Astrocyte (in vitro differentiated cells and primary cell): ENCODE measurements at places on chromosomes 5 and 9.

GRCh38 chr9:114432323-114433067 is 44.7 kb upstream of the AKNA start:
- no peak for DNase-seq

DNA sequence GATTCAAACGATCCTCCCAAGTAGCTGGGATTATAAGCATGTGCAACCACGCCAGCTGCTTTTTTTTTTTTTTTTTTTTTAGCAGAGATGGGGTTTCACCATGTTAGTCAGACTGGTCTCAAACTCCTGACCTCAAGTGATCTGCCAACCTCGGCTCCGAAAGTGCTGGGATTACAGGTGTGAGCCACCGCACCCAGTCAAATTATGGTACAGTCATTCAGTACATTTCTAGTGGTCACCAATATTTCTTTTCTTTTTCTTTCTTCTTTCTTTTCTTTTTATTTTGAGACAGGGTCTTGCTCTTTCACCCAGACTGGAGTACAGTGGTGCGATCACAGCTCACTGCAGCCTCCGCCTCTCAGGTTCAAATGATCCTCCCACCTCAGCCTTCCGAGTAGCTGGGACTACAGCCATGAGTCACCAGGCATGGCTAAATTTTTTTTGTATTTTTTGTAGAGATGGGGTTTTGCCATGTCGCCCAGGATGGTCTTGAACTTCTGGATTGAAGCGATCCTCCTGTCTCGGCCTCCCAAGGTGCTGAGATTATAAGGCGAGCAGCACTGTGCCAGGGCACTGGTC is 25.4 kb upstream of the DCP2 start:
- DNase-seq: no peak

- peak; percentile 68 for DNase-seq
Measured at GRCh38 chr9:87350915-87351314, 146.8 kb upstream of the DAPK1 start.

GRCh38 chr5:72604111-72604797 is 97.0 kb upstream of the ZNF366 start:
- DNase-seq: no peak

- DNase-seq: no peak
Measured at GRCh38 chr5:75042522-75042921, 9.8 kb downstream of the GCNT4 start.

DNA sequence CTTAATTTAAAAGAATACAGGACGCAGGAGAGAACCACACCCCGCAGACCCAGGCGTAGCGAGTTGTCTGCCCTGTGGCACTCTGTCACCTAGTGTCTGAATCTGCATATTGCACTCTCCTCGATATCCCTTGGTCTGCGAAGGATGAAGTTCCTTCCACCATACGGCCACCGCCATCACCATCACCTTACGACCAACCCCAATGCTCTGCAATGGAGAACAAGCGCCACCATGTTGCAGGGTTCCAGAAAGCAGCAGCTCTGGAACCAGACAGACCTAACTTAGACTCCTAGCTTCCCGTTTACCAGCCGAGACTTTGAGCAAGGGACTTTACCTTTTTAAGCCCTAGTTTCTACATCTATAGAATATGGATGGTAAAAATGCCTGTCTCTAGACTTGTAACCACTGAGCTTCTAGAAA is 77.4 kb upstream of the DMRT1 start:
- DNase-seq: peak; percentile 26
